ENCODE measurements at places on chromosomes 11 and 22. TPM values are rescaled to one million over a fixed set of nuclear protein-coding genes. Genes with fewer than 3 reads are reported as not detected.

Gene TMEM45B
- not detected for polyA plus RNA-seq

Gene GAB4
- not detected for polyA plus RNA-seq

Gene NRGN
- 3.2 TPM for polyA plus RNA-seq

Gene PLAAT5
- polyA plus RNA-seq: not detected

Gene DEUP1
- polyA plus RNA-seq: 9.3 TPM

Gene IGSF22
- not detected for polyA plus RNA-seq

DNA sequence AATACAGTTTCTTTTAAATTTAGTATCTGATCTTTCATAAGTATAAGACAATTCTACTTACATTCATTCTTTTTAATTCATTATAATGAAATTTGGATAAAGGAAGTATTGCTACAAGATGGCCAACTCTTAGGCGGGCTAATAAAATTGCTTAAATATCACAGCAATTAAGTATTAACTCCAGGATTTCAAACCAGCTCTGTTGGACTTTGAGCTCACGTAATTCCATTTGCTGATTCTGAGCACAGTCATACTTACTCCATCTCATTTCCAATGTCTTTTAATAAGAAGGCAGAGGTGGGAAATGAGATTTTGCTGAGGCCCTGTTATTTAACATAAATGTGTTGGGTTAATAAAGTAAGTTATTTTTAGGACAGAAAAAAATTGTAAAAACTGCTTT is 748.1 kb downstream of the KCNA4 start:
- no peak for DNase-seq

- DNase-seq: no peak
Measured at GRCh38 chr11:61585115-61585514, 4.2 kb upstream of the SYT7 start.

DNA sequence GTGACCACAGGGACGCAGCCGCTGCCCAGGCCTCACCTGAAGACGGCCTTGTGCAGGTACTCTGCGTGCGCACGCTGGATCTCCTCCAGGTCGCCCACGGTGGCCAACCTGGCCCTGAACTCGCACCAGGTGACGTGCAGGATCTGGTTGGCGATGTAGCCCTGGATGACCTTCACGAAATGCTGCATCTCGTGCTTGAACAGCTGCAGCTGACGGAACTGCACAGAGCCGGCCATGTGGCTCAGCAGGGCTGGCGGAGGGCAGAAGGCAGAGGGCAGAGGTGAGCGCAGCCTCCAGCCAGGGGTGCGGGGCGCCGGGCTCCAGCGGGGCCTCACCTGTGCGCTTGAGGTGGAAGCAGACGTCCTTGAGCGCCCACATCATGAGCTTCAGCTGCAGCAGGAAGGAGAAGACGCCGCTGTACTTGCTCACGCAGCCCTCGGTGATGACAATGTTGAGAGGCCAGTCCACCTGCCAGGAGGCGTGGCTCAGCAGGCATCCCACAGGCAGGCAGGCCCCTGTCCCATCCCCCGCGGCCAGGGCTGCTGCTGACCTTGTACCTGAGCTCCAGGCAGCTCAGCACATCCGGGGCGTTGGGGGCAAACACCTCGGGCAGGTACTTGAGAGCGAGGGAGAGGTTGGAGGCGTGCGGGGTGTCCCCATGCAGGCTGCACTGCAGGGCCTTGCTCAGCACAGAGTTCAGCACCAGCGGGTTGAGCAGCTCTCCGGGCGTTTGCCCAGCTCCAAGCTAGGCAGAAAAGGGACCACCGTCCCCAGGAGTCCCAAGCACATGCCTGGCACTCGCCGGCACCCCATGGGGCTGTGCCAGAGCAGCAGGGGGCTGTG is 17.6 kb downstream of the SELENOO start:
- no peak for DNase-seq

DNA sequence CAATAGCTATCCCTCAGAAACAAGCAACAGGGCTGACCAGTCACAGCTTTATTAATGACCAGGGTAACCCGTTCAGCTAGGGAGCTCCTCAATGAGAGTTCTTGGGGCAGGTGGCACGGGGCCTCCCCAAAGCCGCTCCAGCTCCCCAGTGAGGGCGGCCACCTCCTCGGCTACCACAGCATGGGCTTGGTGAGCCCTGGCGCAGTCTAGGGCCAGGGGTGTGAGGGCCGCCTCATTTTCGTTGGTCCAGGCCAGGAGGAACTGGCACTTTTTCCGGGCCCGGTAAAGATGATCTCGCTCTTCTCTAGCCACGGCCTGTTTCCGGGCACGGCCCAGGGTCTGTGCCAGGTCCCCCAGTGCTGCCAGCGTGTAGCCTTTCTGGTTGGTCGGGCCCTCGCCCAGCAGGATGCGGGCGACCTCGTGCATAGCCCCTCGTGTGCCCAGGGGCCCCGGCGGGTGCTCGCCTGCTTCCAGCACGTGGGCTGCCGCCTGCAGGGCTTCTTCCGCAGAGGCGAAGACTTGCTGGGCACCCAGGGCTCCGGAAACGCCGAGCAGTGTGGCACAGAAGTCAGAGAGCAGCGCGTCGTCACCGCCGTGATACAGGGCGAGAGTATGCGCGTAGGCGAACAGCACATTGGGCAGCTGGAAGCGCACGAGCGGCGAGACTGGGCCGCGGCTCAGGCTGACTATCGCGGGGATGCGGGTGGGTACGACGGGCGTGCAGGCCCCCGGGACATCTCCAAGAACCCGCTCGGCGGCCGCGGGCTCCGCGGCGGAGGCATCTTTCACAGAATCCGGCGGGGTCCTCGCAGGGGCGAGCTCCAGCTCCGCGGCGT is 913 bp downstream of the ZNHIT2 start:
- DNase-seq: no peak

DNA sequence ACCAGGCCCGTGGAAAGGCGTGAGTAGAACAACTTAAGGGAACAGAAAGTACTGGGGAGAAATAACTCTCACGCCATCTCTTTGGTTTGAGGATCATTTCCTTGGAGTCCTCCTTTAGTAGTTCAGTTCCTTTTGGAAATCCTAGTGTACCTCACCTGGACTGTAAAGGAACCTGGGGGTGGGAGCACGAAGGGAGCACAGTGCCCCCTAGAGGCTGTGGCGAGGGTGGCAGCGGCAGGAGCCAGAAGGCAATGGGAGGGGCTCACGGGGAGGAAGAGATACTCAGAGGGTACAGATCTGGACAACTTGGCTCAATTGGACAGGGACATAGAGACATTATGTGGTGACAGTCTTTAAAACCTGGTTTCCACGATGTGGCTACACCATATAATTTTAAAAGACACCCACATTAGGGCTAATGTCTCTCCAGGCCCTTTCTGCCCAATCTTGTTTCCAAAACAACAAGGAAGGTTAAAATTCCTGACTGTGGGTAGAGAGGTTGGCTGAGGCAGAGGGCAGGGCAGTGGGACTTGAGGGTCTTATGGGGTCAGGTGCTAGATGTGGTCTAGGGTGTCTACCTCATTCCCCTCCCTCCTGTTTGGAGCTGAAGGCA is 87.0 kb downstream of the CSNK2A3 start:
- DNase-seq: peak; percentile 90

DNA sequence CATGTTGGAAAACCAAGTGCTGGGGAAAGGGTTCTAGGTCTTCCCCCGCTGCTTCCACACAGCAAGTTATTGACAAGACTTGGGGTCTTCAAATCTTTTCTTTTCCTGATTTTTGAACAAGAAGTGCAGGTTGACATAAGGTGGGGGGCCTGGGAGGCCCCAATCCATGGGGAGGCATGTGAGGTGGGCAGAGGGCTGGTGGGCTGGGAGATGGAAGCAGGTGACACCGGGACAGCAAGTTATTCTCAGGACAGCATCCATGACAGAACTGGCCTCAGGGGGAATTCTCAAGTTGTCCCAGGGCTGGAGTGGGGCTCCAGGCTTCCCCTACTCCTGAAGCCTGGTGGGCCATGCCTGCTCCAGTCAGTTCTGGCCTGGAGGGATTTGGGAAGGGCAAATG is 5.5 kb downstream of the FGF19 start:
- no peak for DNase-seq

DNA sequence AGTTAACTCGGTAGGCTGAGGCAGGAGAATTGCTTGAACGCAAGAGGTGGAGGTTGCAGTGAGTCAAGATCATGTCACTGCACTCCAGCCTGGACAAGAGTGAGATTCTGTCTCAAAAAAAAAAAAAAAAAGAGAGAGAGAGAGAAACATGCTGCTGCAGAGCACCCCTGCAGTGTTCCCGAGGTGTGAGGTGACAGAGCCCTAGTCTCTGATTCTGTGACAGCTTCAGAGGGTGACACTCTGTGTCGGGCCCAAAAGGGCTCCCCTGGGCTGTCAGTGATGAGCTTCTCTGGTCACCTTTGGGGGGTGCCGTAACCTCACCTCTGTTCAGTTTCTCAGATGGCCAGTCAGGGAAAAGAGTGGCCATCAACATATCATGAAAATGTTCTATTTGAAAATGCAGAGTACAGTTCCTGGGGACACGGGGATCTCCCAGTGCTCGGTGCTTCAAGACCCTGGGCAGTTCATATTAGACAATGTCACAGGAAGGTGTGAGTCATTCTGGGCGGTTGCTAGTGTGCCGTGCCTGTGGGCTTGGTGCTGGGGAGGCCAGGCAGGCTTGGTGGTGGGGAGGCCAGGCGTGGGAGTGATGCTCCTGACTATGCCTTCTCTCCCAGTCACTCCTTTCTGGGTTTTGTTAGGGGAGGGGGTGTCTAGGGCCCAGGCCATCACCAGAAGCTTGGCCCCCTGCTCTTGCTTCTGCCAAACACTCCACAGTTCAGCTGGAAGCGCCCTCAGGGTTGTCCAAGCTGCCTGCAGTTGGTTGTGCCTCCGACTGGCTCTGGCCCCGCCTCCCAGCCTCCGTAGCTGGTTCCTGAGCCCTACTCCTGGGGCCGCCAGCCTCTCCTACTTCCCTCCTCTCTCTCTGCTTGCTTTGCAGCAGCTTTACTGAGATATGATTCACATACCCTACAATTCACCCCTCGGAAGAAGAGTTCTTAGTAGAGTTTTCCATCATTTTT is 52.5 kb upstream of the CLDN5 start:
- DNase-seq: peak; percentile 91

DNA sequence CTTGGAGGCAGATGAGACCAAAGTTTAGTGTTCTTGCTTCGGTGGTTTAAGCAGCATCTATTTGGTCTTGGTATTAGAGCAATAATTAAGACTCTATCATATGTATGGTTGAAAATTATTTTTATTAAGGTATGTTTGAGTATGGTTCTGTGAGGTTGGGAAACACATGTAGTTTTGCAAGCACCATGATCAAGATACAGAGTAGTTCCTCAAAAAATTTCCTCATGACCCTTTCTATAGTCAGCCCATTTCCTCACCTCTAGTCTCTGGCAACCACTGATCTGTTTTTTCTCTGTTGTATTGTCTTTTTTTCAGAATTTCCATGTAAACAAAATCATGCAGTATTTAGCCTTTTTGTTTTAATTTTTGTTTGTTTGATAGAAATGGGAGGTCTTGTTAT is 18.4 kb downstream of the MTMR3 start:
- no peak for DNase-seq

- no peak for DNase-seq
Measured at GRCh38 chr22:39382410-39382809, 17.2 kb upstream of the TAB1 start.

DNA sequence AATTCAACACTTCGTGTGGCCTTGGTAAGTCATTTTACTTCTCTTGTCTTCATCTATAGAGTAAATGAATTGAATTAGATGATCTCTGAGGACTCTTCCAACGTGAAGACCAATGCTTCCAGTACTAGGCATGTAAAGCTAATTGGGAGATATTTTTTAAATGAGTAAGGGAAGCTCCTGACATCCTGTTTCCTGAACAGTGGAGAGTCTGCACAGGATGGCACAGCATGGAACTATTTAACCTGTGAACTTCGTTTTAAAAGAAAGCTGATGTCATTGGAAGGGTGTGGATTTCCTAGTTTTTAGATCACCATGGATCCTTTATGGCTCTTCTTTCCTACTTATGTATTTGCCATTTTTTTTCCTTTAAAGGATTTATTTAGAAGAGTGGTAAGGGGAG is 48.4 kb upstream of the HSD17B12 start:
- no peak for DNase-seq

- DNase-seq: no peak
Measured at GRCh38 chr11:43904742-43905535, 24.3 kb downstream of the ALKBH3 start.

DNA sequence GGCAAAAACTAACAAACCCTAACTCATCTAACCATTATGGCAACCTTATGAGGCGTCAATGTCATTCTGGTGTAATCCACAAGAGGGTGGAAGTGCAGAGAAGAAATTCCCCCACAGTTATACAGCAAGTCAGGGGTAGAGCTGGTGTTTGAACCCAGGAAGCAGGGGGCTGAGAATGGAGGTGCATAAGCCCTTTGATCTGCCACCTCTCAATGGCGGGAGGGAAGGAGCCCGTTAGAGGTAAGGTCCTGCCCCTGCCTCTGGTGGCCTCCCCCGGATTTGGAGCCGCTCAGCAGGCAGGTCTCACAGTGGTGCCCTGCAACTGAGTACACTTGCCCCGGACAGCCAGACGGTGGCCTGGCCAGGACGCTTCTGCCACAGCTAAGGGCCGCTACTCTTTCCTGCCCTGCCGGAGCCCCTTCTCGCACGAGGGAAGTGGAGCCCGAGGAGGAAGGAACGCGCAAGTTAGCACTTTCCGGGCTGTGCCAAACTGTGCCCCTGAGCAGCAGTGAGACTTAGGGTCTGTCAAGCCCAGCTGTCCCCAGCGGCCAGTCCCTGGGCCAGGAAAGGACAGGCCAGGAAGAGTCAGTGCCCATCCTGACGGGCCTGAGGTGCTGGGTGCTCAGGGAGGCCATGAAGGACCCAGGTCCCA is 1.1 kb downstream of the FXYD2 start:
- DNase-seq: peak; percentile 21

GRCh38 chr11:28677721-28678120 is 569.5 kb downstream of the METTL15 start:
- no peak for DNase-seq

DNA sequence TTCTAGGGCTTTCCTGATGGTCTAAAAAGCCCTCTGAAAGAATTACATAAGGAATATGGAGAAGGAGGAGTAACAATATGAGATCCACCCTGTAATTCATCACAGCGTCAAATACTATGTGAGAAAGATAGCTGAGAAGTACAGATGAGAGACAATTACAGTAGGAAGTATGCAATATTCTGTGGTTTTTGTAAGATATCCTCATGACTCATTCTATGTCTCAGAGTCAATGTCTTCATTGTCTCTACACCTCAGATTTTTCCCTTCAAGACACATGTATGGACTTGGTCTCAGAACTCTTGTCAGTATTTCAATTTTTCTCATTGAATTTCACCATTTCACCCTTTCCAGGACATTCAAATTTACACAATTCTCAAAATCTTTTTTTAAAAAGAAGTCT is 343.3 kb upstream of the CTSC start:
- no peak for DNase-seq

- DNase-seq: no peak
Measured at GRCh38 chr11:133506551-133507094, 25.7 kb downstream of the OPCML start.

Data from K562 (cell line).